ENCODE measurements at places on chromosomes 12 and 14.

- no peak for DNase-seq
Measured at GRCh38 chr12:72304751-72305150, 32.6 kb downstream of the TRHDE start.

GRCh38 chr12:17266856-17267255, 660.9 kb upstream of the LMO3 start:
- DNase-seq: no peak

- no peak for DNase-seq
Measured at GRCh38 chr14:91477388-91477787, 32.7 kb downstream of the PPP4R3A start.

GRCh38 chr12:91732086-91732485, 413.6 kb downstream of the BTG1 start:
- DNase-seq: no peak

DNA sequence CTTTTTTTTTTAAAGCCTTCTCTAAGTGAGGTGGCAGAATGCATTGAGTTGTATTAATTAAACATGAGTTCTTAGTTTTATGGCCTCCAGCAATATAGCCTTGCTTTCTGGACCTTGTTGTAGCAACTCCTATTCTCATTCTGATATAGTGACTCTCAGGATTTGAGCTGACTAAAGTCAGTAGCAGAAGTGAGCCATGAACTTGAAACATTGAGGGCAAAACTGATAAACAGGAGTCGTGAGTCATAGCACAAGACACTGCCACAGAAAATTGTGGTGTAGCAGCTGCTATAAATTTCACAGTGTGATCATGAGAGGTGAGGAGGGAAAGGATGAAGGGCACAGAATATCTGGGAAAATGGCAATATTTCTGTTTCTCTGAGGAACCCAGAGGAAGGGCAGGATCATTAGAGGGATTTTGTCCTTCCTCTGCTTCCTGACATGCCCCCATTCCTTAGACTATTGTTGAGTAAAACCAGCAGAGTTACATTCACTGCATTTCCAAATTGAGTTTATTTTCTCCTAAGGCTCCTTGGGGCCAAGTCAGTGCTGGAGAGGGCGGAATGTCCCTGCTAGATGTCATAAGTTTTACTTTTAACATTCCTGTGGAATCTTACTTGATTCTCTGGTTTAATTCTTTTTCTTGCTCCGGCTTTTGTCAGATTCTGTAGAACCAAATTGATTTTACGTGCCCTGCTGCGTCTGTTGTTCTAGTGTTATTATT, 7.5 kb downstream of the KLRG1 start:
- DNase-seq: no peak
